ENCODE measurements at places on chromosomes 16 and 17. TPM values are rescaled to one million over a fixed set of nuclear protein-coding genes. Genes with fewer than 3 reads are reported as not detected.

GRCh38 chr16:997440-998051, 16.0 kb downstream of the SOX8 start:
- DNase-seq = peak; percentile 28

GRCh38 chr17:13869331-13869940, 199.9 kb upstream of the COX10 start:
- no peak for DNase-seq

- DNase-seq = no peak
Observed at GRCh38 chr17:48693178-48693577, 29.1 kb downstream of the PRAC1 start.

- DNase-seq = no peak
Observed at GRCh38 chr16:25023556-25023955, 8.4 kb upstream of the ARHGAP17 start.

The TEKT3 gene
- not detected for total RNA-seq

DNA sequence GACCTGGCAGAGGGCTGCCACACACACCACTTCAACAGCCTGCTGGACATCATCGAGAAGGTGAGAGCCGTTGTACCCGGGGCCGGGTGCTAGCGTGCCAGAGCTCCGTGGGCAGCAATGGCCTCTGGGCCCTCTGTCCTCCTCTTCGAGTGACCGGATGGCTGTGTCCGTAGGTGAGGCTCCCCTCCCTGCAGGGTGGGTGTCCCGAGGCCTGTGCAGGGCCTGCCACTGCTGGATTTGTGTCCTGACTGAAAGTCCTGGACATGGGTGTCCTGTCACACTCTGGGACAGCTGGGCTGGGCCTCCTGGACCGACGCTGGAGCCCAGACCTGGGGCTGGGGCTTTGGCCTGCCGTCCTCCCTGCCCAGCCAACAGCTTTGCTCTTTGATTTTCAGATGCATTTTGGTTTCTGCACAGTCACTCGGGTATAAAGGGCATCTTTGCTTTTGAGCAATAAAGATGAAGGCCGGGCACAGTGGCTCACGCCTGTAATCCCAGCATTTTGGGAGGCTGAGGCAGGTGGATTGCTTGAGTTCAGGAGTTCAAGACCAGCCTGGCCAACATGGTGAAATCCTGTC, 16.7 kb downstream of the TSC2 start:
- DNase-seq = no peak

The KRTAP2-3 gene
- total RNA-seq = 0.32 TPM

- no peak for DNase-seq
Observed at GRCh38 chr17:33895491-33895890, 359.6 kb upstream of the CCL2 start.

GRCh38 chr16:84000989-84001642, 33.1 kb downstream of the NECAB2 start:
- no peak for DNase-seq

The EMP2 gene
- 13.0 TPM for total RNA-seq

The SNX20 gene
- not detected for total RNA-seq

DNA sequence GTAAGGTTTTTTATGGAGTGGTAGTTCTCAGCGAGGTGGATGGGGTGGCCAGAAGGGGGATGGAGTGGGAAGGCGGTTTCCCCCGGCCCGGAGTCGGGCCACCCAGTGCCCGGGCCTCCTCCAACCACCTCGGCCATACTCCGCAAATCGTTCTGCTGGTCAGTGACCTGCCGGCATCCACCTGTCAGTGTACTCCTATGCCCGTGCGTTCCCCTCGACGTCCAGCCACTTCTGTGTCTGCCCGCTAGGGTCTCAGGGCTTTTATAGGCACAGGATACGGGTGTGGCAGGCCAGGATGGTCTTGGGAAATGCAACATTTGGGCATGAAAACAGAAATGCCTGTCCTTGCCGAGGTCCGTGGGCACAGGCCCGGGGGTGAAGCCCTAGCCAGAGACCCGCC, 19.3 kb upstream of the ASGR2 start:
- no peak for DNase-seq

- DNase-seq = no peak
Observed at GRCh38 chr17:8315764-8316217, 5.8 kb downstream of the ARHGEF15 start.

The TMED6 gene
- 0.64 TPM for total RNA-seq

DNA sequence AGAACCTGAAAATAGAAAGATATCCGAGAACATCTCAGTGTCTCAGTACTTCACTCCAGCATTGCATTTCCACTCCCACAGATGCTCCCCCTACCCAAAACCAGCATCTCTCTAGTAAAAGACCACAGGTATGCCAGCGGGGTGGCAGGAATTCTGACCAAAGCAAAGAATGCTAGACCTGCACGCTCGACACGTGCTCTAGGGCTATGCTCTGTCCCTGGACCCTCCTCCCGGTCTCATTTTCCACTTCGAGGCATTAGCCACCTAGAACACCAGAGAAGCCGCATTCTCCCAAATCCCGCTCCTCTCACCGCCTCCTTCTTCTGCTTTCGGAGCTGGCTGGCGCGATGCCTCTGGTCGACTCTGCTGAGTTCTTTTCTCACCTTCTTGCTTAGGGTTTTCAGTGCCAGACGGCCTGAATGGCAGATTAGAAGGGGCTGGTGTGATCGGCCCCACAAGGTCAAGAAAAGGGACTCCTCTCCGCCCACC, 487 bp downstream of the TSR1 start:
- DNase-seq = no peak

All from fibroblast of villous mesenchyme (primary cell).